ENCODE measurements at places on chromosomes 5 and 9.
A peak's percentile ranks its signal among the peaks of the same experiment; 100 is the strongest.

DNA sequence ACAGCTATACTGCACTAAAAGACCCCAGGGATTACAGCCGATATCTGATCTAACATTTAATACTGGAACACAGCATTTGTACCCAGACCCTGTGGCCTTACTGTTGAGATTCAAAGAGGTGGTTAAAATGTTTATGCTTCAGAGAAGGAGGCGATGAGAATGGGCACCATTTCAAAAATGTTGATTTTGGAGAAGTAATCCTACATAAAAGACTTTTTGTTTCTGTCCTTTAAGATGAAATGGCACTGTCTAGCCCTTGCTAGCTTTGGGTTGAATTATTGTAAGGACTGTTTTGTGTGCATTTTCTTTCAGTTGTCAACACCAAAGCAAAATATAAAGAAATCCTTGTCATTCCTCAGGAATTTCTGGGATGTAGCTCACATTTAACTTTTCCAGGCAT, 288.5 kb upstream of the ANKH start:
- DNase-seq: no peak

- DNase-seq: peak; percentile 89
Observed at GRCh38 chr9:35882263-35882848, 12.2 kb upstream of the OR13J1 start.

DNA sequence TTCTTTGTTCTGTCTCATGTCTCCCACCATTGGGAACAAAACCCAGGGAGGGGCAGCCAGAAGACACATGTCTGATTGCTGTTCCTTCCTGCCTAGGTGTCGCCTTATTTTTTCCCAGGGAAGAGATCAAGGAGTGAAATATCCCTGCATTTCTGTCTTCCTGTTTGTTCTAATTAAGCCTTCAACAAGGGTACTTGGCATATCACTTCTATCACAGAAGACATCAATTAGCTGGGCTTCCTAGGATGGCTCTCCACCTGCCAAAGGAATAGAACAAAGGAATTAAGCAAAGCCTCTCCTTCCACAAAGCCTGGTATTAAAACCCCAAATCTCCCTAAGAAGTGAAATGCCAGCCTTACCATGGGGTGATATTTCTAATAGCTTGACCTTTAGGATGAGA, 299.5 kb upstream of the CD180 start:
- no peak for DNase-seq

- DNase-seq: no peak
Observed at GRCh38 chr5:27472000-27472763, 433.8 kb upstream of the CDH9 start.

DNA sequence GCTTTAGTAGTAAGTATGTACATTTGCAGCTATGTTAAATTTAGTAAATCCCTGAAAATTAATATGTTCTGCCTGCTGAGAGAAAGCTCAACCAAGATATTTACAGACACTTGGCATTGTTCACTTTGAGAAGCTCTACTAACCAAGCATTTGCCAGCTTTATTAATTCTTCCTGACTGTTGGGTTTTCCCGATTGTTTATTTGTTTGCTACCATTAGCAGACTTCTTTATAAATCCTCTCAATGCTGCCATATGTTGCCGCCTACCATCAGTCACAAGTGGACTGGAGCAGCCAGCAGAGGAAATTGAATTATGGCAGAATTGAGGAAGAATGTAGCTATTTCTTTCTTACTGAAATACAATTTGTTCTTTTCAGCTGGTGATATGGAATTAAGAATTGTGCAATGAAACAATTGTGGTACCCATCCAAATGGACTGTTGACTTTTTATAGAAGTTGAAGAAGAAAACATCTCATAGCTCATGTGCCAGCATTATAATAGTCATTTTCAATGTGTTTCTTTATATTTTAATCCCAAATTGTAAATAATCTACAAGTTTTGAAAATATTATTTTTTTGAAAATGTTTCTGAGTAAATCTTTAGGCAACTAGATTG, 588.7 kb upstream of the CDH6 start:
- DNase-seq: no peak

DNA sequence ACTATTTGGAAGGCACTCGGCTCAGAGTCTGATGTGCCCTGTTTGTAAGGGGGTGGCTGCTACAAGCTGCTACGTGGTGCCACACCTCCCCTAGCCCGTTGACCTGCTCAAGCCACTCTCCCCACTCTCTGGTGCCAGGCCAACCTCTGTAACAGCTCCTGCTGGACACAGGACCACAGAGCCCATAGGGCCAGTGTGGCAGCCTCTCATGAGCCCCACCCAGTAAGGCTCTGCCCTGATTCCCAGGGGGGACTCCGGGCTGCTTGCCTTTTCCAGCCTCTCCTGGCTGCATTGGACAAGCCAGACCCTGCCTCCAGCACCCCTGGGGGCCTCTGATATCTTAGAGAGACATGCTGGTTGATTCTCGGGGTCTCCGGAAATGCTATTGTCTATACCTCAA, 53.3 kb upstream of the ANGPTL2 start:
- DNase-seq: no peak

DNA sequence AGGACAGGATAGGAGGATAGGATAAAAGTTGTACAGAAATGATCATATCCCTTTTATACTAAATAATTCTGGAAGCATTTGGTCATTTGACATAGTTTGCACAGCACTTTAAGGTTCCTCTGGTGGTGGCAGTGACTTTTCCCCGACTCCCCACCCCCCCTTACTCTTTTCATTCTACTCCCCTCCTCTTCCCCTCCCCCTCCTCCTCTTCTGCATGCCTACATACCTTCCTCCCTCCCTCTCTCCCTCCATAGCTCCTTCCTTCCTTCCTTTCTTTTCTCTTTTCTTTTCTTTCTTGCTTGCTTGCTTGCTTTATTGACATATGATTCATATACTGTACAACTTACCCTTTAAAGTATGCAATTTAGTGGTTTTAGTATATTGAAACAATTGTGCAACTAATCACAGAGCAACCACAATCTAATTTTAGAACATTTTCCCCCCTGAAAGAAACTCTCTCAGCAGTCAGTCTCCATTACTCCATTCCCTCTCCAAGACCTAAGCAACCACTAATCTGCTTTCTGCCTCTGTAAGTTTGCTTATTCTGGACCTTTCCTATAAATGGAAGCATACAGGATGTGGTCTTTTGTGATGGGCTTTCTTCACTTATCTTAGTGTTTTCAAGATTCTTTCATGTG, 159.0 kb downstream of the HACD4 start:
- DNase-seq: no peak

DNA sequence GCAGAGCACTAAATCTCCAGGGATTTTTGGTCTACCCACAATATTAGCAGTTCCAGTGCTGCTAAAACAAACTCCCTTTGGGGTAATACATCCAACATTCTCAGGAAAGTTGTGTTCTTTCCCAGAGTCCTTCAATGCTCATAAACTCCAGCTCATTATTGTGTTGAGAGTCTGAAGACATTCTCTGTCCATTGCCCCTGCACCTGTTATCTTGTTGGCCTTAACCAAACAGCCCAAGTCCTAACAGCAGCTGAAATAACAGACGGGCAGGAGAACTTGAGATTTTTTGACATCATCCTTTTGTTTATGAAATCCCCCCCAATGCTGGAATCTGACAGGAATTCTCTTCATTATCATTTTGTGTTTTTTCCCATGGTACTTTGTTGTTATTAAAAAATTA, 110.8 kb downstream of the PAPPA start:
- no peak for DNase-seq

DNA sequence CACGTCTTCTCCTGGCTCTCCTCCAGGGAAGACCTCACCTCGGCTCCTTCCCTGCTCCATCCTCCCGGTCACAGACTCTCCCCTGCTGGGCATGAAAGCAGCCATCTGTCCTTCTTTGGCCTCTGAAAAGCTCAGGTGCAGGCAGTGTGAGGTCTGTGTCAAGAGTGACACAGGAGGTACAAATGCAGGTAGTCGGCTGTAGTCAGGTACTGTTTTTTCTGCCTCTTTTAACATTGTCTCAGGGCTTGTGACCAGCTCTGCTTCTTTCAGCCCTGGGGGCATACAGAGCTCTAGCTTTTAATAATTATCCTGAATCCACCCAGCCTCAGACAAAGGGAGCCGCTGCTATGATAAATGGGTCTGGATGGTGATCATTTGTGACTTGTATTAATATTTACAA, 46.4 kb downstream of the C5orf15 start:
- no peak for DNase-seq

GRCh38 chr5:32099486-32100035, 74.6 kb downstream of the GOLPH3 start:
- no peak for DNase-seq

DNA sequence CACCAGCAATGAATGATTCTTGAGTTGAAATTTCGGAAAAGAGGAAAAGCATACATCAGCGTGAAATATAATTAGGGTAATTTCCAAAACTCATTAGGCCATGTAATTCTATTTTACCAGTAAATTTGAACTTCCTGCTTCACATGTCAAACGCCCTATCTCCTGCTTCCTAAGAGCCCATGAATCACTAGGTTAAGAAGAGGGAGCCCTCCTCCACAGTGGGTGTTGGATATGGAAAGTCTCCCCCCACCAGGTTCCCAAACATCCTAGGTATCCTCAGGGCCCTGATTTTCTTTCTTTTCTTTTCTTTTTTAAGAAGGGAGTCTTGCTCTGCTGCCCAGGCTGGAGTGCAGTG, 115.2 kb downstream of the SUSD1 start:
- DNase-seq: no peak

GRCh38 chr9:14485366-14485765, 171.4 kb upstream of the NFIB start:
- DNase-seq: no peak
